SJCRH30 (cell line): ENCODE measurements at places on chromosomes 13 and 19. TPM values are rescaled to one million over a fixed set of nuclear protein-coding genes. Genes with fewer than 3 reads are reported as not detected.

DNA sequence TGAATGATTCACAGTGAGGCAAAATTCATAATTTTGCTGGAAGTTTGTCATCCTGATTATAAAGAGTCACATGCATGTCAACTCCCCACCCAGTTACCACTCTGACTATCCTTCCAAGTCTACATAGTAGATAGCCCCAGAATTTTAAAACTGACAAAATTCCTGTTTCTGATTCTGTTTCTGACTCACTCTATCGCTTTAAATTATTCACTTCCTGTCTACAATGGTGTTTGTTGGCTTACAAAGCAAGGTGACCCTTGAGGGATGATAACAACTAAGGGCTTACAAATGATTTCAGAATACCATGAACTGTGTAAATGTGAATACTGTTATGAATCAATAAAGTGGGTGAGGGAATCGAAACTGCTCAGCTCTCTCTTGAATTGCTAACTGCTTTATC lies 98.7 kb upstream of the KL start:
- DNase-seq: no peak

- DNase-seq: peak; percentile 66
These were observed 669.2 kb downstream of the DIAPH3 start for GRCh38 chr13:59494560-59494970.

GRCh38 chr13:70945506-70945905 lies 837.3 kb upstream of the KLHL1 start:
- DNase-seq: no peak

DNA sequence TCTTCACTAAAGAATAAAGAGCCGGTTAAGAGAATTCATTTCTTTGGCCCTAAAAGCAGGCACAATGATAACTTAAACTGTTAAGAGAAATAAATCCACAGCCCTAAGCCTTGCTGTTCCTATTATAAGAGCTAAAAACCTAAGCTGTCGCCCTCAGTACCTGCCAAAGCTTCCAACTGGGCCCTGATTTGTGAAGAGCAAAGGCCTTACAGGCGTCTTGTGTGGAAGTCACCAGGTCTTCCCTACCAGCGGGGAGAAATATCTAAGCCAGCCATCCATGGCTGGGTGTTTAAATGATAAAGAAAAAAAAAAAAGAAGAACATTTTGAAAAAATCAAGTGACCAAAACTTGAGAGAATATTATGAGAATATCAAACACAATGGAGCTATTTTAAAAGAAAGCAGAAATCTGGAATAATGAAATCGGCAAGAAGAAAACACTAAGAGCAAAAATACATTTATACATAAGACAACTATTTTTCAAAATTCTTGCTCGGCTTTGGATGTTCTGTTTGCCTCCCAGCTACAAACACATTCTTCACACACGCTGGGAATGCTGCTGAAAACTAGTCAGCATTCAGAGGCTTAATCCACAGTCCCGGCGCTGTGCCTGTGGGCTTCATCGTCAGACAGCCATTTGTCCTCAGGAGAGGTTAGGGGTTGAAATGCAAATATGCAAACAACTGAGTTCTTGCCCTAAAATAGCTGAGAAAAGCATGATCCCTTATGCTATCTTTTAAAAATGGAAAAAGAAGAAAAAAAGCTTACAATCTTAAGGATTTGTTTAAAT lies 89.8 kb upstream of the LSM14A start:
- DNase-seq: no peak

DNA sequence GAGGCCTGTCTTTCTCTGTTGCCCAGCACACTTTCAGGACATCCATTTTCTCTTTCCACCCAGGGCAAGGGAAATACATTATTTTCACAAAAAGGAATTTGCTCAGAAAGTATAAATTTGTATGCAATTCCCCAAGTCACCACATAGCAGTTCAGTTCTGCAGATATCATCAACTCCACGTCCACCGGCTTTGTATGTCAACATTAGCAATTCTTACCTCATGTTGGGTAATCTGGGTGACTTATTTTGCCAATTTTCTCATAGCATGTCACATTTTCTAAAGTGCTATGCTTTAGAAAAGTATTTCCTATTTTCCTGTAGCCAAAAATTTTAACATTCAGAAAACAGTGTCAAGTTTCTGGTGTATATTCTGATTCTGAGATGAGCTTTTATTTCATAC lies 501.8 kb downstream of the EFNB2 start:
- DNase-seq: no peak

- DNase-seq: peak; percentile 52
These were observed 17.2 kb upstream of the DACT3 start for GRCh38 chr19:46678110-46678732.

IGFL2 gene
- not detected in 2 replicates for total RNA-seq

CCDC194 gene
- total RNA-seq: not detected in 2 replicates

DNA sequence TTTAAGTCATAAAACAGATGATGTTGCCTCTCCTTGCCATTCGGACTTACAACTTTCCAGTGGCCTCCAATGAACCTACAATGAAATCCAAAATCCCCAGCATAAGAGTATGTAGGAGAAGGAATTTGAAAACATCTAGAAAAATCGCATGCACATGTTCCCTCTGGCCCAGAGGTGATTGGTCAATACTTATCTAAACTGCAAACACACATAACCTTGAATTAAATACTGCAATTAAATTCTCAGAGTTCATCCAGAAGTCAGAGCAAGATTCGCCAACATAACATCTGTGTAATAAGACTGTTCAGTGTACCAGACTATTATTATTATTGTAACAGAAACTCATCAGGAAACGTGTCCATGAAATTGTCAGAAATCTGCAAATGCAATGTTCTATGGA lies 82.2 kb upstream of the USP29 start:
- no peak for DNase-seq

- no peak for DNase-seq
These were observed 63.7 kb downstream of the SPATA13 start for GRCh38 chr13:24224232-24224680.

- no peak for DNase-seq
These were observed 430 bp downstream of the ZNF358 start for GRCh38 chr19:7516333-7516732.

DNA sequence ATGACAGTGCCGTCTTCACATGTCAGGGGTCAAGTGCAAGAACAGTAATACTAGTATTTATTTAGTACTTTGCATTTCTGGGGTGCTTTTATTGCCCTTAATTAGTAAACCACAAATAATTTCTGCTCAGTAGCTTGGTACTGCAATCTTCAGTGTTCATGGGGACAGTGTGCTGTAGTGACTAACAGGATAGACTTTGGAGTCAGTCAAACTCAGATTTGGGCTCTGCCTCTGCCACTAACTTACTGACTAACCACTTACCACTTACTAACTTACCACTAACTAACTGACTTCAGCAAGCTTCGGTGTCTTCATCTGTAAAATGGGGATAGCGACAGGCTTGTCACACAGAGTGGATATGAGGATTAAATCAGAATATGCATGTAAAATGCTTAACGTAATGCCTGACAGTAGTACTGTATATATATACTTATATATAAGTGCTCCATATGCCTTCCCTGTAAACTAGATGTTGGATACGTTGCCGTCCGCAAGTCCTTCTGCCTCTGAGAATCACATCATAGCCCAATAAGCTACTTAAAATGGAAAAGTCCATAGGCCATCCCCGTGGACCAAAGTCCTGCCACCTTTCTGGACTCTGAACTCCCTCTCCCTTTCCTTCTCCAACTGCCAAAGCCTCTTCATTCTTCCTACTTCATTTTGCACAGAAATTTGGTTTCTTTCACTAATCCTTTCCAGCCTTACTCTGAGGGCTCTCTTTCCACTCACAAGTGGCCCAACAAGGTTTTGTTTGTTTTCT lies 158.1 kb downstream of the ZIC5 start:
- DNase-seq: no peak

GRCh38 chr19:29366757-29367156 lies 153.8 kb upstream of the UQCRFS1 start:
- DNase-seq: no peak

- DNase-seq: no peak
These were observed 10.5 kb upstream of the OVOL3 start for GRCh38 chr19:36100476-36100875.

DNA sequence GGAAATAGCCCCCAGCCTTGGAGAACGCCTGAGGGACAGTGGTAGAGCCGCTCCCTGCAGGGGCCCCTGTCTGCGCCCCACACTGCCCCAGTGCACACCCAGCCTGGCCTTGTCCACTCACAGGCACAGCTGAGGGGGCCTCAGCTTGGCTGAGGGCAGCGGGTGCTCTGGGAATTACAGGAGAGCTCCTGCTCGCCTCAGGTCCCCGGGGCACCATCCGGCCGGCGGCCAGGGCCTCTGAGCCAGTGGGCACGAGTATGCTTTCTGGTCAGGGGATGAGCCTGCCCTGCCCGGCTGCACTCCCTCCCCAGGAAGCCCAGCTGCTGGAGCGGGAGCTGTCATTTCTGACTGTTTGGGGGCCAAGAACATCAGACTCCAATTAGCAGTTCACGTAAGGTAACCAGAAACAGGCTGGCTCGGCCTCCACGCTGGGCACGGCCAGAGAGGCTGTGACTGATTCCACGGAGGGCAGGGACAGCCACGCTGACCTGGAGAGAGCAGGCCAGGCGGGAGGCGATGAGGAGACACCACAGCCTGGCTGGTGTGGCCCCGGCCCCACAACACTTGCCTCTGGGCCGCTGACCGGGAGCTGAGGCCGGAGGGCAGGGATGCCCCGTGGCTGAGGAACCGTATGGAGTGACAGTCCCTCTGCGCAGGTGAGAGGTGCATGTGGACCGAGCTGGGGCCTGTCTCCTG lies 15.4 kb downstream of the CEBPG start:
- DNase-seq: no peak
